EH (cell line): ENCODE measurements at places on chromosomes 5 and 9.
A peak's percentile ranks its signal among the peaks of the same experiment; 100 is the strongest.

DNA sequence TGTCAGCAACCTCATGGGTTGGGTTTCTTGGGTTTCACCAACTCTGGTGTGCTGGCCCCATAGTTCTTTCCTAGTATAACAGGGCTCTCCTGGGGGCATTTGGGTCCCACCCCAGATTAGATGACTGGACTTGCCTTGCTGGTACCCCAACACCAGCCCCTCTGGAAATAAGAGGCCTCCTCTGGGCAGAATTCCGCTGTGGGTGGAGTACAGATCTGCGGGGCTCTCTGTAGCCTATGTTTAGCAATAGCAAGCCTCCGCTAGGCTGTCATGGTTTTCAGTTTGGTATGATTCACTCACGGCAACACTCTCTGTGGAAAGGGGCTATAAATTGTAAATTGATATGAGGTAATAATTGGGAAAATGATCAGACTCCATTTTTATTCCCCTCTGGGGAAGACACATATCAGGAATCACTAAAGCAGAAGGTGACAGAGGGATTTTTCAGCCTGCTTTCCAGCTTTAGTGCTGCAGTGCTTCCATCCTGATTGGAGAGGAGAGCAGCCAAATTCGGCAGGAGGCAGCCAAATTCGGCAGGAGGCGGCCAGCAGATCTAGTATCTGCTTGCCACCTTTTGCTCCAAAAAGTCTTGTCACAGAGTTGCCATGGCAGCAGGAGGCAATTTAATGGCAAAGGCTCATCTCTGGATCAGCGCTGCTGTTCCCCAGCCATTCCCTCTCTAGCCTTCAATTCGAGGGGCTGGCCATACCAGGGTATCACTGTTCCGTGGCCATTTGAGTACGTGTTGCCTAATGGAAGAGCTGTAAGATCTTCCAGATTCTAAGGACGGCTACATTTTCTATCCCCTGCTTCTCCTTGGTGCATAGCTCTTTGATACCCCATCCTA is 84.6 kb downstream of the SLC44A1 start:
- DNase-seq: no peak

GRCh38 chr9:98479967-98480847 is 224.8 kb upstream of the TBC1D2 start:
- peak; percentile 52 for DNase-seq

- DNase-seq: no peak
These were observed 33.0 kb downstream of the ELOVL7 start for GRCh38 chr5:60811105-60811504.

- DNase-seq: no peak
These were observed 121.5 kb downstream of the FEM1C start for GRCh38 chr5:115423051-115423450.

GRCh38 chr5:11046160-11046559 is 285.1 kb upstream of the DAP start:
- DNase-seq: peak; percentile 9

DNA sequence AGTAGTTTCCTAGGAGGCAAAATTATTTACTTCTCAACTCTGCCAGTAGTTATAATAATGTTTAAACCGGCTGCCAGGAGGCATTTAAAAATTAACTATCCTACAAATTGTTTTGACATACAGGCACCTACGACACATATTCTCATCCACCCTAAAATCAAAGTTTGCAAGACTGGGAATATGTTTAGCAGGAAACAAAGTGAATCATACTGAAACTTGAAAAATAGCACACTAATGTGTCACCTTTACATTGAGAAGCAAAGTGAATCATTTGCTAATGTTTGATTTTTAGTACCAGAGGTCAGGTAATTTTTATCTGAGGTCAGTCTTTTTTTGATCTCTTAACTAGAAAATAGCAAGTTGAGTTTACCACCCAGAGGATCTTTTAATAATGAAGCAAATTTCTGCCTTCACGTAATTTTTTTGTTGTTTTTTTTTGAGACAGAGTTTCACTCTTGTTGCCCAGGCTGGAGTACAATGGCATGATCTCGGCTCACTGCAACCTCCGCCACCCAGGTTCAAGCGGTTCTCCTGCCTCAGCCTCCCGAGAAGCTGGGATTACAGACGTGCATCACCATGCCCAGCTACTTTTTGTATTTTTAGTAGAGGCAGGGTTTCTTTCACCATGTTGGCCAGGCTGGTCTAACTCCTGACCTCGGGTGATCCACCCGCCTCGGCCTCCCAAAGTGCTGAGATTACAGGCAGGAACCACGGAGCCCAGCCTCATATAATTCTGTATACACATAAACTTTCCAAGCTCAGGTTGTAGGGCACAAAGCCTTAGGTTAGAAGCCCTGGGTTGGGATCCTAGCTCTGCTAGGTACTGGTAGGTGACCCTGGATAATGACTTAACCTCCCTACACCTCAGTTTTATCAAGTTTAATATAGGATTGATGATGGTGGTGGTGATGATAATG is 124.3 kb downstream of the UGCG start:
- DNase-seq: peak; percentile 81

- DNase-seq: no peak
These were observed 19.2 kb upstream of the ANKRD18A start for GRCh38 chr9:38639577-38639940.

GRCh38 chr5:164353155-164353554 is 847.7 kb downstream of the MAT2B start:
- DNase-seq: no peak
